Suppressor macrophage treated with lipopolysaccharide for 4 hours (primary cell): ENCODE measurements at places on chromosomes 5 and 9.

DNA sequence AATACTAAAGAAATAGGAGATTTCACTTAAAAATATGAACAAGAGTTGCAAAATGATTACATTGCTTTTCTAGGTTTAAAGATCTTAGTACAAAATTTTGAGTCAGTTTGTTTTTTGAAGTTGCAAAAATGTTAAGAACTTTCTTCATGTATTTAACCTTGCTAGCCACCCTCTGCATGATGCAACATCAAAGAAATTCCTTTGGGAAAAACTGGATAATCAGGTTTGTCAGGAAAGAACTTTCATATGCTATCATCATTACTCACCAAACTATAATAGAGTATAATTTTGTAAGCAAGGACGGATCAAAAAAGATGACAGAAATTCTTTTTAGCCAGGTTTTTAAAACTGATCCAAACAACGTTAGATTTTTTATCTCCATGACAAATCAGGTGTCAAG, 116.9 kb upstream of the MRPS30 start:
- no peak for DNase-seq

DNA sequence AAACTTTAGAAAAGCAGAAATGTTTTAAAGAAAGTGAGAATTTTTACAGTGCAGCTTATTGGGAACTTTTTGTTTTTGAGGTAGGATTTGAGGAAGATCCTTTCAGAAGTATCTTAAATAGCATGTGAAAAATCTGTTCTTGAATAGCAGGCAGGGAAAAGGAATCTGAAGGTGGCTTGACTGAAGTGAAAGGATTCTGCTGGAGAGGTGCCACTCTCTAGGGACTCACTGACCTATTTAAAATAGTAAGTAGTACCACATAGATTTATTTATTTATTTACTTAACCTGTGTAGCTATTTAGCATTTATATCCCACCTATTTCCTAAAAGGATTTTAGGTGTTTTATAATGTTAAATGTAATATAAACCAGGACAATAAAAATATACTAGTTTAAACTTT, 69.1 kb downstream of the NIPBL start:
- DNase-seq: no peak

DNA sequence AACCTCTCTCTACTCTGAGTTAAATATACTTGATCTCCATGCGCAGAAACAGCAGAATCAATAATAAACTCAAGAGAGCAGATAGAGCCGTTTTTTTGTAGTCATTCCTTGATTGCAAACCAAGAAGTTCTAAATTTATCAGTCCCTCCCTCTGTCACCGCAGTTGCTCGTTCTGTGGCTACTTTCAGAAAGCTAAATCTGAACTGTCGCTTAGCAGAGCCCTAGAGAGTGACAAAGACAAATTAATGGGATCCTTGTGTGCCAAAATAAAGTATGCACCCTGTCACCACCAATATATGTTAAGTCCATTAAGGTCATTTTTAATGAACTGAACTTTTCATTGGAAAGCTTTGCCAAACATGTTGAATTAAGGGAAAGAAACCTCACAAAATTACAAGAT, 218.3 kb downstream of the ADAMTSL1 start:
- no peak for DNase-seq

DNA sequence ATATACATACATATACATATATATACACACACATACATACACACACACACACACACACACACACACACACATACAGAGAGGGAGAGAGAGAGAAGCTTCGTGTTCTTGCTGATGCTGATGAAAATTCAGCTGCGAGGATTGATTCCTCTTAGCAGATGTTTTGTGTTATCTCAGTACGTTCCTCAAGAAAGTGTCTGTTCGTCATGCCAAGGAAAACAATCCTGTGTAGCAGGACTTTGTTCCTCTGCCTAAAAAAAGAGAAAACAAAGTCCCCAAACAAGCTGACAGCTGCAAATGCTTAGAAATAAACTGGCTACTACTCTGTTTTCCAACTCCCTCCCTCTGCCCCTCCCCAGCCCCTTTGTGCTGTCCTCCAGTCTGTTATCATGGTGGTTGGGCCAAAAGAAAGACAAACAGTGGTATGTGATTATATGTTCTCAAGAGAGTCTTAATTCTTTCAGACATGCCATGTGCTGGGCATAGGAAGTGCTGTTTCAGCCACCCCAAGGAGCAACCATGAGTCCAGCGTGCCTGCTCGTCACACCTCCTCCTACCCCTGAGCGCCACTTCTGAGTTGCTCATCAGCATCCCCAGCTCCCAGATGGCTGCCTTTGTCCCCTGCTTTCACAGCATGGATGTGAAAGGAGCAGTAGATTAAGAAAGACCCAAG, 71.5 kb upstream of the EQTN start:
- no peak for DNase-seq

DNA sequence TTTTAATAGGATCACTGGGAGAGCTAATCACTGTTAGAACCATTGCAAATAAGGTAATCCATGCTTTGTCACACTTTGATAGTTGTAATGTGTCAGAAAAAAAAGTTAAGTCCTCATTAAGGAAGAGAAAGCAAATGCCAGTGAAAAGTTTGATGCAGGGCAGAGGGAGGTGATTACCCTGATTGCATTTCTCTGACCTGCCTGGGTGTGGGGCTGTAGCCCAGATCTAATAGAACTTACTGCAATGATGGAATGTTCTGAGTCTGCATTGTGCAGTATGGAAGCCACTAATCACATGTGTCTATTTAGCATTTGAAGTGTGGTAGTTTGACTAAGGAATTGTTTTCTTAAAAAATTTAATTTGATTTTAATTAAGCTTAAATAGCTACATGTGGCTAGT, 202.7 kb downstream of the ATP10B start:
- peak; percentile 28 for DNase-seq

DNA sequence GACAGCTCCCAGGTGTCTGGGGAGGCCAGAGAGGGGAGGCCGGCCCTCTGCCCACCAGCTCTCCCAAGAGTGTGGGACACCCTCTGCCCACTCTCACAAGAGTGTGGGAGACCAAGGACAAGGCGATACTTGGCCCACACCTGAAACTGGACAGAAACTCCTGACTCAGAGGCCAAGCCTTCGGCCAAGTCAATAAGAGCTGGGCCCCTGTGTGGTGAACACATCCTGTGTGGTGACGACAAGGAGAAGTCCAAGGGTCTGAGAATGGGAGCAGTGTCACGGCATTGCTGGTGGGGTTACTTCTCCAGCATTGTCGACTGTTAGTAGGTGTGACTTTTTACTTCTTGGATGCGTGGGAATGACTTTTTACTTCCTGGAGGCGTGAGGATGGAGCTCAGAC, 14.6 kb upstream of the F2RL1 start:
- DNase-seq: no peak

- no peak for DNase-seq
These were observed 26.9 kb upstream of the CEMIP2 start for GRCh38 chr9:71795097-71795813.

DNA sequence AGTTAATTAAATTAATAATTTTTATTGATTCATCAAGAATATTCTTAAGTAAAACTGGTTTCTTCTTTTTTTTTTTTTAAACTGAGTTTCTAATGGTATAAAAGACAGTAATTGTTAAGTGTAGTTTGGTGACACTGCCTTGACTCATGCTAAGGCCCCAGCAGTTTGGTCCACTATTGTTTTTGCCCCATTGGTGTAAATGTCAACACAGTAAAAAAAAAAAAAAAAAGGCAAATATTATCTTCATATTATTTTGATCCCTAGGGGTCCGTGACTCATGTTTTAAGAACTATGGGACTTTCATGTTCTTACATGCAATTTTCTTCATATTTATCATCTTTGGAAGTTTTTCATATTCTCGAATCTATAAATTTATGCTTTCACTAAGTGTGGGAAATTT, 29.2 kb upstream of the JAK2 start:
- DNase-seq: no peak

GRCh38 chr5:66113160-66113559, 30.9 kb upstream of the SREK1 start:
- no peak for DNase-seq

GRCh38 chr5:37665272-37665671, 174.6 kb downstream of the GDNF start:
- DNase-seq: no peak

GRCh38 chr9:2132484-2133082, 117.4 kb downstream of the SMARCA2 start:
- peak; percentile 42 for DNase-seq

DNA sequence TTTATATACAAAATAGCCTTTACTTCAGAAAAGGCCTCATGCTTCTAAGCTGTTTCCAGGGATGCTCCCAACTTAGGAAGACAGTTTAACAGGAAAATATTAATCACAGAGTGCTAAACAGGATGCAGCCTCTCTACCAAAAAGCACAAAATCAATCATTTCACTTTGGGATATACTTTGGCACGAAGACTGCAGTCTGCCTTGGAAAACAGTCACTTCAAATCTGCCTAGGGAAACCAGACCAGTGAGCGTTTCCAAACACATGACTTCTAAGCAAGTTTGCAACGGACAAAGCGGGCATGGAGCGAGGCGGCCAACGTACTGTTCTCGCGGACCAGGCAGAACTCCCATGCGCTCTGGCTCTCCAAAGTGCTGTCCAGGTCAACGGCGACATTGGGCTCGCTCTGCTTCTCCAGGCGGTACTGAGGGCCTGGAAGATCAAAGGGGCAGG, 201.0 kb downstream of the MAPKAP1 start:
- no peak for DNase-seq

DNA sequence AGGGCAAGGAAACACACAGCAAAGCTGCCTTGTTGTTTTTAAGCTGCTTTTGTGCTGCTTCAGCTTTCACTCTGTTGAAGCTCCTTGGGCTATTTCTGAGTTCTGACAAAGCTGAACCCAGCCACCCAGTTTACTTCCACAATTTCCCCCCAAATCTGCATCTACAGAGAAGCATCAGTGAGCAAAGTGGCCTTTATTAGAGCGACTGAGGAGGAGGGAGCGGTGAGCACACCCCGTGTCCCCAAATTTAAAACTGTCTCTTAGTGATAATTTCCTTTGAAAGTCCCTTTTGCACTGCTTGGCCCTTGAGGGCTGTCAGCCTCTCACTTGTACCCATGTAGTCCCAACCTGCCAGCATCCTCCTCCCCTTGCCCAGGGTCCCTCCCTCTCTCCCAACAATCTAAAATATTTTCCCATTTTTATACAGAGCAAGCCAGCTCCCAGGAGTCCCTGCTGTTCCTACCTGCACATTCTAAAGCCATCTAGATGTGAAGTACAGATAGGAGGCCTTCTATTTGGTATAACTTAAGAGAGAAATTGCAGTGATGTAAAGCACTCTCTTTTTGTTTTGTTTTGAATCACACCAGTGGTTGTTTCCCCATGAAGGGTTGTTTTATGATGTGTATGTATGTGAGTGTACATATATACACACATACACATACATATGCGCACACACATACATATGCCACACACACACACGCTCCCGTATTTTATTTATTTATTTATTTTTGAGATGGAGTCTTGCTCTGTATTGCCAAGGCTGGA, 313.5 kb downstream of the TLE4 start:
- no peak for DNase-seq

DNA sequence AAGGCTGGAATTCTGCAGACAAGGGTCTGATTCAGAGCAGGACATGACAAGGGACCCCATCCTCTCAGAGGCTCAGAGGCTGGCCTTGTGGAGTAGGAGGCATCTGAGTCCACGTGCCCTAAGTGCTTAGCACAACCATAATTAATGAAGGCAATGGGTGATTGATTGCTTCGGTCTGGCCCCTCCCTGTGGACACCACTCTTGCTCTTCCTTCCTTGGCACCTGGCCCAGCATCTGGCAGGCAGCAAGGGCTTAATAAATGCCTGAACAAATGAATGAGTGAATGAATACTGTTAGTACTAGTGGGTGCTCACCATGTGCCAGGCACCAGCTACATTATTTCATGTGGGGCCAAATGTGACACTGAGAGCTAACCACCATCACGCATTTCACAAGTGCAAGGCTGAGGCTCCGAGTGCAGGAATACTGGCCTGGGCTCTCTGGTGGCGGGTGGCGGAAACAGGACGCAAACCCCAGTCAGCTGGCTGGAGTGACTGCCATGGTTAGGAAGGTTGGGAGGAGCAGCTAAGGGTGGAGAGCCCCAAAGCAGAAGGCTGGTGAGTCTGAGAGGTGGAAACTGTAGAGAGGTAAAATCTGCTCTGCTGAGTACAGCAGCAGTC, 53.6 kb downstream of the ASS1 start:
- no peak for DNase-seq

- DNase-seq: no peak
These were observed 13.4 kb upstream of the JADE2 start for GRCh38 chr5:134511796-134512660.

- no peak for DNase-seq
These were observed 29.5 kb downstream of the CDH9 start for GRCh38 chr5:27008604-27009539.

DNA sequence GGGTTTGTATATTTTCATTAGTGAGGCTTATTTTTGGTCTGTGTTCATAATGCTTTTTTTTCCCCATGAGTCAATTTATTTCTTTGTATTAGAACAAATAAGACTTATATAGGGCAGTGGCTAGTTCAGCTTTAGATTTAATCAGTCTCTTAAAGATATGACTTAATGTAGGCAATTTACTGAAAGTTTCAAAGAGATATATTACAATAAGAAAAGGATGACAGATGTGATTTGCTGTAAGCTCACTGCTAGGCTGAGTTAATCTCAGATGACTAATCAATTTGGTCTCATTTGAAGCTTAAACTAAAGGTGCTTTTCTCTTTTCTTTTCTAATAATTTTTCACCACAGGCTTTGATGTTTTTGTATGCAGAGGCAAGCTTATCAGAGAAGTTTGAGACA, 291.8 kb upstream of the DAP start:
- no peak for DNase-seq

DNA sequence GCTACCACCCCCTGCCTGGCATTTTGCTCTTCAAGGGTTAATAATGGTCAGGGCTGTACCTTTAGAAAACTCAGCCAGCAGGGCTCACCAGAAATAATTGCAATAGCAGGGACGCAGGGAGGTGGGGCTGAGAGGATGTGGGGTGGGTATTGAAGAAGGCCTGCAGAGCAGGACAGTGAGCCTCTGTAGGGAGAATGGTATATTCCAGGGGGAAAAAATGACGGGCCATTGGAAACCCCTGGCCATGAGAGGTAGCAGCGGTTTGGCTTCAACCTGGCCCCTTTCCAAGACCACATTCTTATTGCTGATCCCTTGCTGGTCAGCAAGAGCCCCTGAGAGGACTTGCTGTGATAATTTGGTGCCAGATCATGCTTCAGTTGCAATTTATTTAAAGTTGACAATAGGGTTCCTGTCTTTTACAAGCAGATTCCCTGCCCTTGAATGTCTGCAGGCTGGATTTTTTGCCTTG, 36.7 kb upstream of the CTNNA1 start:
- no peak for DNase-seq

DNA sequence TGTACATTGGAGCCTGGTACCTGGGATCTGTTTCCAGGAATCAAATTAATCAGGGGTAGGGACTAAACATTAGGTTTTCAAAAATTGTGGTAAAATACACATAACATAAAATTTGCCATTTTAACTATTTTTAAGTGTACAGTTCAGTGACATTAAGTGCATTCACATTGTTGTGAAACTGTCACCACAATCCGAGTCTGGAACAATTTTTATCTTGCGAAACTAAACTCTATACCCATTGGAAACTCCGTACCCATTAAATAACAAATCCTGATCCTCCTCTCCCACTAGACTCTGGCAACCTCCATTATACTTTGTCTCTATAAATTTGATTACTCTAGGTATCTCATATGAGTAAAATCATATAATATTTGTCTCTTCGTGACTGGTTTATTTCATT, 486.2 kb downstream of the GADD45G start:
- DNase-seq: no peak
